ENCODE measurements at places on chromosomes 7 and 10.

- DNase-seq: peak; percentile 8
Observed at GRCh38 chr7:127954357-127954748, 76.9 kb downstream of the LRRC4 start.

GRCh38 chr10:58508316-58508715, 4.4 kb upstream of the BICC1 start:
- DNase-seq: no peak

DNA sequence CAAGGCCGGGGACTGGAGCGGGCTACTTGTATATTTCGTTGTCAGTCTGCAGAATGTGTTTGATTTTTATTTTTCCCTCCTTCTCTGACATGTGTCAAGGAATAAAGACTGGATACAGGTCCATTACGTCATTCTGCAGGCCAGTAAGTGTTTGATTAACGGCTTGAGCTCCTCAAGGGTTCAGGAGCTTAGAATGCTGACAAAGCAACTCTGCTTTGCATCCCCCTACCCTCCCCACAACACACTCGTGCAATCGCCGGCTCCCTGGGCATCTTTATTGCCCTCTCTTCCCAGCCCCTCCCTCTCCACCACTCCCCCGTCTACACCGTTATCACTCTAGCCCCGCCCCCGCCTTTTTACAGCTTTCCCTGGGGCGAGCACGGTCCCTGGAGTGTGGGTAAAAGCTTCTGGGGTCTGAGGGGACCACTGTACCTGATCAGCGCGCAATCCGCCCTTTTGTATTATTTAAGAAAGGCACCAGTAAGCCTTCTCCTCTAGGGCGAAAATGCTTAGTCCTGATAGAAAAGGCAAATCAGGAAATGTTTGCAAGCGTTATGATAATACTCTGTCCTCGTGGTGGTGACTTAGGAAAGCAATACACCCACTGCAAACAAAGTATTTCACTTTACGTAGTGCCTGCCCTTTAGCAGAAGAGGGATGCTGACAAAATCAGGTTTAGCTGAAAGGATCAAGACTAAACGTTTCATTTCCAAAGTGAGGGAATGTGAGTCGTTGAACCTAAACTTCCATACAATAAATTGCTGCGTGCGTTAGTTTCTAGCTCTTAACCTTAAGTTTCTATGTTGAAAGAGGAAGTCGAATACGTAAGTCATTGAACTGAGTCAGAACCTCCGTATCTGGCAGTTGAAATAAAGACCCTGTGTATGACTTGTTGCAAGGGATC, 1.4 kb upstream of the CREB5 start:
- DNase-seq: peak; percentile 28

GRCh38 chr10:42367532-42368230, 270.7 kb downstream of the ZNF33B start:
- peak; percentile 61 for DNase-seq

GRCh38 chr7:1438208-1438607, 21.1 kb downstream of the MICALL2 start:
- no peak for DNase-seq
